ENCODE measurements at places on chromosomes 3 and 15. TPM values are rescaled to one million over a fixed set of nuclear protein-coding genes. Genes with fewer than 3 reads are reported as not detected.

- DNase-seq, result no peak
Measured at GRCh38 chr3:56806407-56806806, 4.7 kb upstream of the ARHGEF3 start.

DNA sequence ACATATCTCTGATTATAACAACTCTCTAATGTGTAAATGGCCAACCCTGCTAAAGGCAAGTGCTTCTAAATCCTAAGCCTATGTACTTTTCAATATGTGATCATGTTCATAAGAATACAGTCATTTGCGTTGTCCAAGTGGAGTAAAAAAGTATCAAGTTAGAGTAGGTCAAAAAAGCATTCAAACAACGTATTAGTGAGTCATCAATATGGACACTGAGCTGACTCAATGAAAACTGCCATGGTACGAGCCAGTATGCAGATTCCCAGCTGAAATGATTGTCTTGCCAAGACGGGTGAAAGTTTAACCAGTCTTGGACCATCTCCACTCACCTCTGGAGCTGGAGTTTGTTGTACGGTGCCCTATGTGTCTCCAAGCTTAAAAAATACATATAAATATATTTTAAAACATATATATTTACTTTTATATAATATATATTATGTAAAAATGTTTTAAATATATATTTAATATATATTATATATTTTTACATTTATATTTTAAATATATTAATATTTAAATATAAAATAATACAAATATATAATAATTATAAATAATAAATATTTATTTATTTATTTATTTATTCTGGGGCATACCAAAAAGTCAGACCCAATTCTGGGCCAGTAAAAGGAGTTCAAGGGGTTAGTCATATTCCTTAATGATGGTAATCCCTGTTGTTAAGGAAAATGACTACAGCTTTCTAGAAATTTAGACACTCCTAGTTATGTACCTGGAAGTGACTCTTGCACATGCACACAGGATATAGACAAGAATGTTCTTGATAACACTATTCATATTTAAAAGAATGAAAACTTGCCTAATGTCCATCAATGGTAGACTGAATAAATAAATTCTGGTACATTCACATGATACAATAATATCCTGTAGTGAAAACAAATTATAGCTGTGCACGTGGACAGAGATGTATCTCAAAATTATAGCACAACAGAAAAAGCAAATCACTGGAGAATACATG is 27.2 kb downstream of the PLSCR4 start:
- DNase-seq, result no peak

GRCh38 chr3:4396542-4396941 is 70.5 kb downstream of the SUMF1 start:
- no peak for DNase-seq

GRCh38 chr15:51580385-51580784 is 42.2 kb downstream of the DMXL2 start:
- DNase-seq, result no peak

DNA sequence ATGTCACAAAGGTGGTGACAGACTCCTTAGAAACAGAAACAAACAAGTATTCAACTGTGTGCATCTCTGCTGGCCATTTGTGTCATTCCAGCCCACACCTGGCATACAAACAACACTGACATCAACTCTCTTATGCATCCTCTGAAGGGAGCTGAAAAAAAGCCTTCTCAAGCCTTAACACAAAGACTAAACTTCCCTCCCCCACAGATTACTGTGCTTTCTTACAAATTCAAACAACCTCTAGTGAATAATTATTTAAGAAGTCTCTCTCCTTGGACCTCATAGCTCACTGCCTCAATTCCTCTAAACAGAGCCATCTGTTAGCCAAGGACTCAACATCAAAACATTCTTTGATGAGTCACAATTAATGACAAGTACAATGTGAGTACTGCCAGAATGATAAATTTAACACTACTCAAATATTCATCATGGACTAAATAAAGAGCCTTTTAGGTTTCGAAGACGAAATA is 132.1 kb downstream of the WDR76 start:
- no peak for DNase-seq

The LRCH3 gene
- total RNA-seq, result 41.6 TPM

DNA sequence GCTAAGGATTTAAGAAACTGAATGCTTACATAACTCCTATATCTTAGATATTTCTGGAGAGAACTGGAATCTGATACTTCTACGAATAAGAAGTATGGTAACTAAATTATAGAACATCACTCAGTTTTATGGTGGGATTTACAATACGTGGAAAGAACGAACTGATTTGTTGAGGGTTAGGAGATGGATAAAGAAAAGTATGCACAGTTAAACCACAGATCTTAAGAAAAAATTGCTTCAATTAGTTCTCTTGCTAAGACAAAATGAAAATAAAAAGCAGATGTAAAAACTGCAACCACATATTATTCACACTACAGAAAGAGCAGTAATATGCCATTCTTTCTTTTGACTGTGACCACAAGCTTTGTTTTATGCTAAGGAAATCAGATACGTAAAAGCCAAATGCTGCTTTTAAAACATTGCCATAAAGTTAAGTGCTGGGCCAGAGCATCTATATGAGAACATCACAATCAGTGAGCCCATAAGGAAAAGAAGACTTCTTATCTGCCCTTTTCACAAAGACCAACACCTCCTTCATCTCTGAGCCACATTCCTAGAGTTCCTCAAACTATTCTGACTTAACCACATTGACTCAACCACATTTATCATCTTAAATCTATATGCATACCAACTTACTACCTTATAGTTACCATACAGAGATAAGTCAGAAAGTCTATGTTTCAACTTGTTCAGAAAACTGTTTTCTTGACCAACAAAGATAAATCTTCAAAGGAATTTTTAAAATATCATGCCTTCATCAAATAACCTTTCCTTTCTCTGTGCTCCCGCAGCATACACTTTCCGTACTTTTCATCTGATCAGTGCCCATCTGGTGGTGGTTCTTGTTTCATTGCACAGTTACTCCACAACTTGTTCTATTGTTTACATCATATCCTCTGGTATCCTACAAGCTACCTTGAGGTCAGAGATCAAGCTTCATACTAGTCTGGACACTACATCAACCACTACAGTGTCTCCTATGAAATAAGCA is 61.7 kb downstream of the FSIP1 start:
- DNase-seq, result no peak

The FETUB gene
- total RNA-seq, result not detected

The CSPG5 gene
- 0.98 TPM for total RNA-seq

DNA sequence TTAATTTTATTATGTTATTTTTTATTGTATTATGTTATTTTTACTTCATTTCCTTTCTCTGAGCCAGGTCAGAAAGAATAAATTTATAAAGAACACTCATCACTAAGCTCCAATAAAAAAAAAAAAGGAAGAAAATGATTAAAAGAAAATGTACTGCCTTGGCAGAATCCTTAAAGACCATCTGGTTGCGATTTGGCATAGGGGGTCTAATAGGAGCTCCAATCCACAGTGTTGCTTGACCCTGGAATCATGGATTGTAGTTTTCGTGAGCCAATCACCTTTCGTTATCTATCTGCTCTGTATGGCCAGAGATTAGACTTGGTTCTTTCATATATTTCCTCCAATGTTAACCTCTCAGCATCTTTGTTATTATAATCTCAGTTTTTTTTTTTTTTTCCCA is 421.8 kb upstream of the MCTP2 start:
- no peak for DNase-seq

The CFAP161 gene
- total RNA-seq, result 0.66 TPM

- DNase-seq, result no peak
Measured at GRCh38 chr15:31328428-31328968, 1.9 kb downstream of the KLF13 start.

- DNase-seq, result no peak
Measured at GRCh38 chr3:124648551-124648950, 81.7 kb upstream of the UMPS start.

The REC114 gene
- not detected for total RNA-seq

DNA sequence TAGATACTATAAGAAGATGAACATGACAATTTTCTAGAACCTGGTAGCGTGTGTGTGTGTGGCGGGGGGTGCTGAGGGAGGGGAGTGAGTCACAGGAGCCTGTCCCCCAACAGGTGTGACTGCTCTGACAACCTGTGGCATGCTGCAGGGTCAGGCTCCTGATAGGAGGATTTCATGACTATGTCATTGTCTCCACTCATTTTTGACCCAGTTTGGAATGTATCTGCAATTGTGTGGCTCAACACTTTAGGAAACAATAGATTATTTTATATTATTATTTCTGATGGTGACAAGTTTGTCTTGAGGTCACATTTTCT is 9.3 kb upstream of the VILL start:
- no peak for DNase-seq

The ZDHHC23 gene
- 3.5 TPM for total RNA-seq

DNA sequence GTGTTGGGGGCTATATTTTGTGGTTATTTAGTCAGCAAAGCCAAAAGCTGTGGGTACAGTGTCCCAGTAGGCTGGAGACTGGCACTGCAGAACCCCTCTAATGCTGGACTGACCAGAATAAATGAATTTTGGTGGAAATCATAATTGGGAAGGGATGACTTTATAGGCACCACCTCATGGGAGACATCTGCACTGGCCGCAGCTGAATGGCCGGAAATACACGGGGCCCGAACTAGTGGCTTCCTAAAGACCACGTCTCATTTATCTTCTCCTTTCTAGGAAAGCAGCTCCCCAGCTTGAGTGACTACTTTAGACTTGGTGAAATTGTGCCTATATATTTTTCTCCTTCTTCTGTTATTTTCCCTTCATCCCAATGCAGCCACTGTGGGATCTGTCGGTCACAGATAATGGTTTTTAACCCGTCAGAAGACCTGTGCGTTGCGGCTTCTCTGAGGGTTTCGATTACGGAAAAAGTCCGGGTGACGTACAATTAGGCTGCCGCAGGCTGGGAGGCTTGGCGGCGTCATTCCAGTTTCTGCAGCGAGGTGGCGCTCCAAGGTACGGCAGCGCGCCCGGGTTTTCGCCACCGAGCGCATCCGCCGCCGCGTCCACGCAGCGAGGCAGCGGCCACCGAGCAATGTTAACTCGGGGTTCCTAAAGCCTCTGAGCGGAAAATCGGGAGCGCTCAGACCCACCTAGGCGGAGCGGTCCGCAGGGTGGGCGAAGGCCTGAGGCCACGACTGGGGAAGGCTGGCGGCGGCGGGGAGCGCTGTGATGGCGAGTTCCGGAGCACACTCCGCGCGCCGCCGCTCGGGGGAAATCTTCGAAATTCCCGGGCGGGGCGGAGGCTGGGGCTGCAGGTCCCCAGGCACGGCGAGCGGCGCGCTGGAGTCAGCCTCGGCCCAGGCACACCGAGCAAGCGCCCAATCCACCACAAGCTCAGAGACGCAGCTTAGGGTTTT is 26.3 kb downstream of the NR2F2 start:
- peak; percentile 84 for DNase-seq

- no peak for DNase-seq
Measured at GRCh38 chr3:839981-840380, 252.8 kb upstream of the CNTN6 start.

DNA sequence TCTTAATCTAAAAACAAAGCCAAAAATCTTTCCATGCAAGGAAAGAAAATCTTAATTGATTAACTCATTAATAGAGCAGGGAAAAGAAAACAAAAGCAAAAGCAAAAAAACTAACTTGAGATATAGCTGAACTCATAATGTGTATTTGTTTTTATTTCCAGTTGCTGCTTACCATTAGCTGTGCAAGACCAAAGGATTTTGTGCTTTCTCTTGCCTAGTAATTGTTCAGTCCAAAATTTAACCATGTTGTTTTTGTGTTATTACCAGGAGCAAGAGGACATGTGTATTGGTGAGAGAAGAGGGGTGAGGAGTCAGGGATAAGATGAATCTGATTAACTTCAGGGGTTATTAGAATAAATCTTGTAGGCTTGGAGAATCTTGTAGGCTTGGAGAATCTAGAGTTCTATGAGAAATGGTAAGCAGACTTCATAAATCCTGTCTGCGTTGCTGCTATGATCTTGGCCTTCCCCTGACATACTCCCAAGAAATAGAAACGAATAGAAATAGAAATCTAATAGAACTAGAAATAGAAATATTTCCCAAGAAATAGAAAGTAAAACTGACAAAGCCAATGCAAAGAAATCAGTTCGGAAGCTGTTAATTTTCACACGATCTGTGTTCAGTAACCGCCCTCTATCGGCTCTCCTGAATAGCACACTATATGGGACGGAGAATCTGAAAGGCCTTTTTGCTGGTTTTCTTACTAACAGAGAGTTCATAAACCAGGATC is 72.6 kb upstream of the TNFSF10 start:
- no peak for DNase-seq

The ARGFX gene
- total RNA-seq, result not detected

DNA sequence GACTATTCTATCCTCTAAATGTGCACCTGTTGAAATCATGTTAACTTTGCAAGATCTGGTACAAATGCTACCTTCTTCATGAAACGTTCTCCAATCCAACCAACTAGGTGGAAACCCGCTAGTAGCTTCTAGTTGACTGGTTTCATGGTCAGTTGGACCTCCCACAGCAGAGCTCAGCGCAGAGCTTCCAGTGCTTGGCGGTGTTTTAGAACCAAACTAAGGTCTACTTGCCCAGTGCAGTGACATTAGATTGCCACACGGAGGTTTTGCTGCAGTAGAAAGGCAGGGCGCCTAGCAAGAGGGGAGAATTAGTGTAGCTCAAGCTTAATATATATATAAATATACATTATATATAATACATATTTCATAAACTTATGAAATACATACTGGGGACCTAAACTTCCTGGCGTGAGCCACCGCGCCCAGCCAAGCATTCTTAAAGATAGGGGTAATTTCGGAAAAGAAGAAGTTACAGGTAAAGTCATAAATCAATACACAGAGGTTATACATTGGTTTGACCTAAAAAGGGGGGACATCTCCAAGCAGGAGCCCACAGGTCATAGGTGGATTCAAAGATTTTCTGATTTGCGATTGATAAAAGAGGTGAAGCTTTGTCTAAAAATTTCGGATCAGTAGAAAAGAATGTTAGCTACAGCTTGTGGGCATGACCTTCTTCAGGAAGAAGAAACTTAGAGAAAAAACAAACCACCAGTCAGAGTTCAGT is 2.1 kb upstream of the OXSR1 start:
- DNase-seq, result no peak

DNA sequence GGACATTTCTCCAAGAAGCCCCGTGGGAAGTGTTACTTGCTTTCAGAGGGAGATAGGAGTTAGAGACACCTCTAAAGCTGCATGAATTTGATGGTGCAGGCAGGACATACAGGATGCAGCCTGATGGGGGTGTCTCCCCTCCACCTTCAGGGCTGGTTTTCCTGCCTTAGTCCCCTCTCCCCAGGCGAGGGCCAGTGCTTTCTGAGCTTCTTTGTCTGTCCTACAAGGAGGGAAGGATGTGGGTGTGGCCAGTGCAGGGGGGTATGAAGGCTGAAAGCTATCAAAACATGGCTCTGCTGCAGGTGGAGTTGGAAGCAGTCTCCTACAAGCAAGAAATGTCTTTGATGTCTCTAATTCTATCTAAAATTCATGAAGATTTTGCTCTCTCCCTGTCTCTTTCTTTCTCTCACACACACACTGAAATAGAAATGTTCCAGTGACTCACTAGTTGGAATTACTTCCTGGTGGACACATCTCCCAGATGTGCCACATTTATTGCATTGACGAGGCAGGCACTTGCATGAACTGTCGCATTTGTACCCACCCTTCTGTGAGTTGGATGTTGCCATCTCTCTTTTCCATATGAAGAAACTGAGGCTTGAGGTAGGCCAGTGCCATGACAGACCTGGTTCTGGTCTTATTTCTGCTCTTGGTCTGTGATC is 13.9 kb upstream of the PODXL2 start:
- DNase-seq, result no peak

All from breast epithelium (tissue), 4 donors.